H54 (cell line): ENCODE measurements at places on chromosomes 16 and 17.

DNA sequence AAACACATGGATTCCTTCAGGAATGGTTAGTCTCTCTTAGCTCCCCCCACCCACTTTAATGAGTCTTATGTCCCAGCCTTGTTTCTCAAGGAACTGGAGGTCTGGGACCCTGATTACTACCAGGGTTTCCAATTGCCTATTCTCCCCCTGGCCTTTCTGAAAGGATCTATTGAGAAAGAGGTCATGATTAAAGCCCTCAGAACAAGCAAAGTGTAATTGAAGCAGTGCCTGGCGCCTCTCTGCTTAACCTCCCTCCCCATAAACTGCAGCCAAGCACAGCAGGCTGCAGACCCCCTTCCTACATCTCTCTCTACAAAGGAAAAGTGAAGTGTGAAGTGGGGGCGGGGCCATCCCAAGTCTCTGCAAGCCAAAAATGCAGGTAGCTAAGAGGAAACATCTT is 159.7 kb upstream of the CDH11 start:
- DNase-seq = no peak

- no peak for DNase-seq
Observed at GRCh38 chr17:8732406-8733085, 12.1 kb downstream of the CCDC42 start.

- no peak for DNase-seq
Observed at GRCh38 chr17:82613283-82614094, 34.8 kb downstream of the WDR45B start.

- DNase-seq = no peak
Observed at GRCh38 chr16:47081115-47081514, 62.6 kb downstream of the NETO2 start.

- DNase-seq = no peak
Observed at GRCh38 chr16:31477220-31478216, 5.4 kb upstream of the SLC5A2 start.

- no peak for DNase-seq
Observed at GRCh38 chr17:61470530-61471136, 18.4 kb downstream of the TBX4 start.

DNA sequence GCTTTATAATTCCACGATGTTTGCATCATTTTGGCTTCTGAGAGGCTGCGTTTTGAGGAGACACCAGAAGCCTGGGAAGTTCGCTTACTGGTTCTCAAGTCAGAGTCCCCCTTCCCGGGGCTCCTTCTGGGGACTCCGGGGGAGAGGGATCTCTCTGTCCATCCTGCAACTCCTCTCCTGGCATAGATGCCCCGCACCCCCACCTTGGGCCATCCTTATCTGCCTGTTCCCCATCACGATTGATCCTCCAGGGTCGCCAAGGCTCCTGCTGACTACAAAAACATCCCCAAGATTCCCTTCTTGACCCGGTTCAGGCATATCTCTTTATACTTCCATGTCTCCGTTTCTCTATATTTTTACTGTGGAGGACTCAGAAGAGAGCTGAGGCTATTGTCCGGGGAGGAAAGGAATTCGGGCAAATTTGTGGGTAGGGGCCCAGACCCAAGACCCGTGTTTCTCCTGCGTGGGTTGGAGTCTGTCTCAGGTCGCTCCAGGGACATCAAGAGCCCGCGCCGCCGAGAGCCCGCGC is 18.4 kb upstream of the HOXB13 start:
- DNase-seq = no peak

DNA sequence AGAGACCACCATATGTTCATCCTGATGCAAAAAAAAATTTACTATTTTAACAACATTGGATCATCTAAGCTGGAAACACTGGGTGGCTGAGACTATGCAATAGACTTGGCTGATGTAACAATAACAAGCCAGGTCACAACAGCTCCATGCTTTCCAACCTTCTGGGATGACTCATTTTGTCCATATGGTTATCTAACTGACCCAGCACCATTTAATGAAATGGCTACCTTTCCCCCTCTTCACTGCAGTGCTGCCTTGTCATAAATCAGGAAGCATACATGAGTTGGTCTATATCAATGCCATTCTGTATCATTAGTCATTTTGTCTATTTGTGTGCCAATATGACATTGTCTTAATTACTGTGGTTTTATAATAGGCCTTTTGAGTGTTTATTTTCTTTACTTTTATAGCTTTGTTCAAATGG is 217.6 kb upstream of the KCNJ16 start:
- DNase-seq = no peak

- no peak for DNase-seq
Observed at GRCh38 chr17:33572615-33573014, 279.5 kb upstream of the ASIC2 start.

- no peak for DNase-seq
Observed at GRCh38 chr16:8943966-8944759, 19.5 kb downstream of the USP7 start.

DNA sequence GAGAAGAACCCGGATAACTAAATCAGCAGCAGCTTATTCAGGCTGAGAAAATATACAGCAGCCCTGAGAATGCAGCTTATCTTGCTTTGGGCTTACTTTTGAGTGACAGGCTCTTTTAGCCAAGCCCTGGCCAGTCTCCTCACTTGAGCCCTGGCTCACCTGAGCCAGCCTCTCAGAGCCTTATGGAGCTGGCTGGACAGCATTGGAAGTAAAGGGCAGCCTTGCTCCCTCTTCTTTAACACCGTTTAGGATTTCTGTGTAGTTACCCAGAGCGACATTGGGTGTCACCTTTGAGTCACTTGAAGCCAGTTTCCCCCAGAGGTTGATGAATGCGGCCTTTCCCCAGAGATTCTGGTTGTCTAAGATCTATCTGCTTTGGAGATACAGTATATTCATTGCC is 7.7 kb upstream of the NPIPB2 start:
- peak; percentile 38 for DNase-seq

DNA sequence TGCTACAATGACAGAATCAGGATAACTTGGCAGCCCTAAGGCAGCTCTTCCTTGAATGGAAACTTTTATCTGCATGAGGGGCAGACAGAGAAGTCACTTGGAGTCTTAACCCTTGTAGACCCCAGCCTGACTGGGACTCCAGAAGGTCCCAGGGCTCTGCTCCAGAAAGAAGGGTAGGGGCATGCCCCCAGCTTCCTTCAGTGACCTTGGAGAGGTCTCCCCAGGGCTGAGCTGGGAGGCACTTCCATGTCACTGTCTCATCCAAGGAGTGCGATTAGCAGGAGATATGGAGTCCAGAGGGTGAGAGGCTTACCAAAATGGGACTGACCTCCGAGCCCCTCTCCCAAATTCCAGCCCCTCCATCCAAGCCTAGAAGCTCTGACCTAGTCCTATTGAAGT is 3.4 kb upstream of the NLRC5 start:
- no peak for DNase-seq

DNA sequence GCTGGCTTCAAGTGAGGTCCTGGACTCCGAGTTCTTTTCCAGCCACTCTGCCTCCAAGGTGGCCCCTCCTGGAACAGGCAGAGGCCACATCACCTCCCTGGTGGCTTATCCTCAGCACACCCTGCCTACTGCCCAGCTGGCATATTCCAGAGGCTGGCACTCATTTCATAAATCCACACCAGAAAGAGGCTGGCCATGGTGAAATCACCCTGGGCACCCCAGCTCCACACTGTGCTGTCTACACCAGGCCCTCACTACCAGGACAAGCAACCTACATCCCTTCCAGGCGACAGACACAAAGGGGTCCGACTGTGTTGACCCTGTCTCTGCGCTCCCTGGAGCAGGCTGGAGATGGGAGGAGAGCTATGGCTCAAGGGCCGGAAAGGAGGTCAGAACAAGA is 100.2 kb downstream of the C16orf78 start:
- DNase-seq = no peak

DNA sequence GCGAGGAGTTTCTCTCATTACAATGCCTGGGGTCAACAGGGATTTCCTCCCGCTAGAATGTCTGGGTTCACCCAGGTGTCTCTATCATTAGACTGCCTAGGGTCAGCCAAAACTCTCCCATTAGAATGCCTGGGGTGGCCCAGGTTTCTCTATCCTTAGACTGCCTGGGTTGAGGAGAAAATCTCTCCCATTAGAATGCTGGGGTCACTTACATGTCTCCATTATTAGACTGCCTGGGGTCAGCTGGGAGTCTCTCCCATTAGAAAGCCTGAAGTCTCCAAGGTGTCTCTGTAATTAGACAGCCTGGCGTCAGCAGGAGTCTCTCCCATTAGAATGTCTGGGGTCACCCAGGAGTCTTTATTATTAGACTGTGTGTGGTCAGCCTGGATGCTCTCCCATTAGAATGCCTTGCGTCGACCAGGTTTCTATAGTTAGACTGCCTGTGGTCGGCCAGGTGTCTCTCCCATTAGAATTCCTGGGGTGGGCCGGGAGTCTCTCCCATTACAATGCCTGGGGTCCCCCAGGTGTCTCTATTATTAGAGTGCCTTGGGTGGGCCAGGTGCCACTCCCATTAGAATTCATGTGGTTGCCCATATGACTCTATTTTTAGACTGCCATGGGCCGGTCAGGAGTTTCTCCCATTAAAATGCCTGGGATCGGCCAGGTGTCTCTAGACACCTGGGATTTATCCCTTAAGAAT is 2272.1 kb downstream of the TP53TG3F start:
- DNase-seq = no peak

- no peak for DNase-seq
Observed at GRCh38 chr16:58176608-58177352, 21.1 kb downstream of the CSNK2A2 start.

GRCh38 chr17:77814091-77814772 is 144.3 kb upstream of the TNRC6C start:
- DNase-seq = no peak

DNA sequence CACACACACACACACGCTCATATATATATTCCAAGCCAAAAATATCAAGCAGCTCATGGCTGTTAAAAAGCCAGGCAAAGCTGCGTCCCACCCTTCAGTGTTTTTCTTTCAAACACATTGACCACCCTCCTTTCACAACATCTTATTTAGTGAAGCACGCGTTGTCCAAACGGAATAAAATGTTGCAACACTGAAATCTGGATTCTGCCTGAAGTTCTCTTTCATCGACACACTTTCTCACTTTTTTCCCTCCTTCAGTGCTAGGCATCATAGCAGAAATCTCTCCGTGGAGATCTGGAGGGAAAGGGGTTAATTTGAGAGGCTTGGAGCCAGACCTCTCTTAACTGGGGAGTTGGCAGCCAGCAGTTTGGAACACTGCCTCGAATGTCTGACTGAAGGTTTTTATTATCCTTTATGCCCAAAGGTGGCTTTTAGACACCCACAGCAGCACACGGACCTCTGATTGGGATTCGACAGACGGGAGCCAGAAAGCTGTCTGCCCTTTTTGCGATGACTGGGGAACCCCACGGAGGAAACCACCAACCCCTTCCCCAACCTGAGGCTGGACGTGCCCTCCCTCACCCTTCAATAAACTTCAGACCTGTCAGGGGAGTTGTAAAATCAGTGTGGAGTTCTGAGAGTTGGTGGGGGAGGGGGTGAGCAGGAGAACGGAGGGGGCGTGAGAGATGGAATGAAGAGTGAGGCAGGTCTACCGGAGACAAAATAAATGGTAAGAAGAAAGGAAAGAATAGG is 833.6 kb upstream of the SOX9 start:
- no peak for DNase-seq

DNA sequence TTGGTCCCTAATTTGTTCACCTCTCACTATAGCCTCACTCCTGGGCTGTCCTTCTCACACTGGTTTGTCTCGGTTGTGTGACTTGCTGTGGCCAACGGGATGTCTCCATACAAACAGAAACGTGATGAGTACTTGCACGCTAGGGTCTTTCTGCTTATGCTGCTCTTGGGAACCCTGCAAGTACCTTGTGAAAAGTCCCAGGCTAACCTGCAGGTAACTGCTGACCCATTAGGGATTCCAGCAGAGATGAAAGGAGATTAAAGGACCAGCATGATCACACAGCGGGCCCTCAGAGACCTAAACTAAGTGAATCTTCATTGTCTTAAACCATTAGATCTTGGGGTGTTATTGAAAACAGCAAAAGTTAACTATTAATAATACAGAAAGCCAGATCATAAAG is 562.8 kb upstream of the GOT2 start:
- DNase-seq = no peak

- DNase-seq = no peak
Observed at GRCh38 chr17:36870720-36870999, 66.6 kb upstream of the LHX1 start.

- DNase-seq = no peak
Observed at GRCh38 chr16:4515611-4516233, 22.9 kb downstream of the CDIP1 start.

GRCh38 chr17:14903854-14904253 is 361.3 kb downstream of the PMP22 start:
- no peak for DNase-seq

GRCh38 chr16:50812876-50813466 is 71.1 kb downstream of the CYLD start:
- DNase-seq = no peak

GRCh38 chr16:22786284-22786683 is 27.7 kb upstream of the HS3ST2 start:
- DNase-seq = no peak

- DNase-seq = no peak
Observed at GRCh38 chr16:17885659-17886207, 415.0 kb upstream of the XYLT1 start.

DNA sequence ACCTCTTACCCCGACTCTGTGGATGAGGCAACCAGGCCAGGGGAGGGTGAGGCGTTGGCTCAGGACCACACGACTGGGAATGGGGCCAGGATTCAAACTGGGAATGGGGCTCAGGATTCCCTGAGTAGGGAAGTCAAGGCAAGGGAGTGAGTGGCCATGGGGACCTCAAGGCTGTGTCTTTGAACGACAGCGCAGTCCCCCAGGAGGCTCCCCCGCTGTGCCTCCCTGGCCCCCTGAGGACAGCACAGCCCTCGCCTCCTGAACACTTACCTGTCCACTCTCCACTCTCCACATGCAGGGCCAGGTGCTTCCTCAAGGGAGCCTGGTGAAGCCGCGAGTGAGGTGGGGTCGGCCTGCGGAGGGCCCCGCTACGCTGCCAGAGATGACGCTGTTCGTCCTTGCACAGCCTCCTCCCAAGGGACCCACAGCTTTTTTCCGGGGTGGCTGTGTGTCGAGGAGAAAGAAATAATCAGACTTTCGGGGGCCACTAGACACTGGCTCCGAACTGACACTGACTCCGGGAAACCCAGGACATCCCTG is 6.9 kb downstream of the ZNF469 start:
- DNase-seq = no peak

DNA sequence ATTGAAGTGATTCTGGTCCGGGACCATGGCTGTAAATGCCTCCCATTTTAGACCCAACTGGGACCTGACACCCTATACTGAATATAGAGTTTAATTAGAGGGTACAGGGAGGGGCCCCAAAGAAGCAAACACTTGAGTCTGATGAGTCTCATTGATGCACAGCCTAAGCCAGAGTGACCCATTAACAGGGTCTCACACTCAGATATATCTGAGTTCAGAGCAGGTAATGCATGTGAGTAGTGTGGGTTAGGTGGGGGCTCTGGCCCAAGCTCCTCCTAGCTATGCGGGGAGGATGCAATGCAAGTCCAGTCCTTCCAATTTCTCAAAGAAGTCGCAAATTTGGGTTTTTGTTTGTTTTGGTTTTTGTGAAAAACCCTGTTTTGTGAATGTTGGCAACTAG is 17.1 kb upstream of the MARCHF10 start:
- DNase-seq = no peak

- DNase-seq = no peak
Observed at GRCh38 chr16:86635926-86636325, 57.6 kb downstream of the FOXL1 start.

GRCh38 chr17:71111460-71111859 is 942.1 kb downstream of the KCNJ2 start:
- no peak for DNase-seq
